Esophagus squamous epithelium (tissue), 5 donors: ENCODE measurements at places on chromosomes 1 and 21.

DNA sequence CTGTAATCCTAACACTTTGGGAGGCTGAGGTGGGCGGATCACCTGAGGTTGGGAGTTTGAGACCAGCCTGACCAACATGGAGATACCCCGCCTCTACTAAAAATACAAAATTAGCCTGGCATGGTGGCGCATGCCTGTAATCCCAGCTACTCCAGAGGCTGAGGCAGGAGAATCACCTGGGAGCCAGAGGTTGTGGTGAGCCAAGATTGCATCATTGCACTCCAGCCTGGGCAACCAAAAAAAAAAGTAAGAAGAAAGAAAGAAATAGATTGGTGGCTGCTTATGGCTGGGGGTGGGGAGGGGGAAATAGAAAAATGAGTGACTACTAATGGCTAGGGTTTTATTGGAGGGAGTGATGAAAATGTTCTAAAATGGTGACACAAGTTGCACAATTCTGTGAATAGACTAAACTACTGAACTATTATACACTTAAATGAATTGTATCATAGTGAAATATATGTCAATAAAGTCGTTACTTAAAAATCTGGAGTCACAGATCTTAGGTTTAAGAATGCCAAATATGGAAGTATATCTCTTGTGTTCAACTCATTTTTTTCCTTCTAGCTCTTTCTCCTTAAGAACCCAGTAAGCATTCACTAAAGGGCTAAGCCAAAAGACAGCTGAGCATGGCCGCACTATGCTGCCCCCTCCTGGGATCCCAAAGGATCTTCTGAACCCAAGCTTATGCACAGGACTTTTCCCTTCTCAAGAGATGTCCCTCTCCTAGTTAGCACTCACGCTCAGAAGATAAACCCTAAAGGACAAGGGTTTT lies 3.2 kb upstream of the NPL start:
- DNase-seq, result no peak

DNA sequence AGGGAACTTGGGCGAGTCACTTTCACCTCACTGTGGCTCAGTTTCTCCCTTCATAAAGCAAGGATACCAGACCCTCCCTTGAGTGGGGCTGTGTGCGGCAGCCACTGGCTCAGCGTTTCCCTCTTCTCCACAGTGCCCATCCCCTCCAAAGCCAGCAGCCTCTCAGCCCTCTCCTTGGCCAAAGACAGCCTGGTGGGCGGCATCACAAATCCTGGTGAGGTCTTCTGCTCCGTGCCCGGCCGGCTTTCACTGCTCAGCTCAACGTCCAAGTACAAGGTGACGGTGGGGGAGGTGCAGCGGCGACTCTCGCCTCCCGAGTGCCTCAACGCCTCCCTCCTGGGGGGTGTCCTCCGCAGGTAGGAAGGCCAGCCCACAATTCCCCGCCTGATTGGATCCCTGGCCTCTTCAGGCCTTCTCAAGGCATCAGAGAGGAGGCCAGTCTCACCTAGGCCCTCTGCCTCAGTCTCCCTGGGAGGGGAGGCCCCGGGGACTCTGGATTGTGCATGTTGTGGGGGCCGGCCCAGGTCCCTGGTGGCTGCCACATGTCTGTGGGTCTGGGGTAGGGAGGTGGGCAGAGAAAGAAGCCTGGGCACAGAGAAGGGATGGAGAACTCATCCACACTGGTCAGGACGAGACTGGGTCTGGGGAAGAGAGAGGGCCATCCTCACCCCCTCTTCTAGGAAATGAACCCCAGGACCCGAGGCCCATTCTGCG lies 15.2 kb downstream of the TFAP2E start:
- no peak for DNase-seq

- no peak for DNase-seq
These were observed at the start of gene NLRP3 for GRCh38 chr1:247415423-247416361. Gene NLRP3 (plus strand): TSS chr1:247416173. CDS start chr1:247418801, 2,628 bp downstream.

DNA sequence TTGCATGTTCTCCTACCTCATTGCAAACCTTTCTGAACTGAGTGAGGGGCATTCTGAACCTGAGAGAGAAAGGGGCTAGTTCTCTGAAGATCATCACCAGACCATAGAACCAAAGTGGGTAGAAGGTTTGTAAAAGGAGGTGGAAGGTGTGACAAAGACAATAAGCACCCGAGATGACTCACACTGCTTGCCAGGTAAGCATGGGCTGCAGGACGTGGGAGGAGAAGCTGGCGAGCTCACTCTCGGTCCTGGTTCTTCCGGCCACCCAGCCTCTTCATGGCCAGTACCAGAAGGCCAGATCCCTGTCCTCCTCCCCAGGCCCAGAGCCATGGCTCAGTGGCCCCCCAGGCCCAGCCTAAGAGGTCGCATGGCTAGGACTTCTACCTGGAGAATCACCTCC lies 128.3 kb downstream of the TMEM53 start:
- no peak for DNase-seq

DNA sequence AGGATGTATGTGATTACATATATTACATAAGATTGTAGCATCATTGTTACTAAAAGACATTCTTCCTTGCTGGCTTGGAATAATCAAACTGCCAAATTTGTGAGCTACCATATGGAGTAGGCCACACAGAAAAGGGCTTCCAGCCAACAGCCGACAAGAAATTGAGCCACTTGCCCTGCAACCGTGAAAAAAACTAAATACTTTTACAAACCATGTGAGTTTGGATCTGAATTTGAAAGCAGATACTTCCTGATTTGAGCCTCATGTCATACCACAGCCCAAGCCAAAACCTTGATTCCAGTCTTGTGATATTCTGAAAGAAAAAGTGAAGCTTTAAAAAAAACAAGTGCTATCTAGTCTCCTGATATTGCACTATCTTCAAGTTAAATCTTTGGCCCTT lies 55.6 kb upstream of the PRMT6 start:
- no peak for DNase-seq
